GM19239 (cell line): ENCODE measurements at places on chromosomes 1 and 21.

GRCh38 chr1:88141499-88142074 lies 542.5 kb upstream of the PKN2 start:
- DNase-seq, result no peak

DNA sequence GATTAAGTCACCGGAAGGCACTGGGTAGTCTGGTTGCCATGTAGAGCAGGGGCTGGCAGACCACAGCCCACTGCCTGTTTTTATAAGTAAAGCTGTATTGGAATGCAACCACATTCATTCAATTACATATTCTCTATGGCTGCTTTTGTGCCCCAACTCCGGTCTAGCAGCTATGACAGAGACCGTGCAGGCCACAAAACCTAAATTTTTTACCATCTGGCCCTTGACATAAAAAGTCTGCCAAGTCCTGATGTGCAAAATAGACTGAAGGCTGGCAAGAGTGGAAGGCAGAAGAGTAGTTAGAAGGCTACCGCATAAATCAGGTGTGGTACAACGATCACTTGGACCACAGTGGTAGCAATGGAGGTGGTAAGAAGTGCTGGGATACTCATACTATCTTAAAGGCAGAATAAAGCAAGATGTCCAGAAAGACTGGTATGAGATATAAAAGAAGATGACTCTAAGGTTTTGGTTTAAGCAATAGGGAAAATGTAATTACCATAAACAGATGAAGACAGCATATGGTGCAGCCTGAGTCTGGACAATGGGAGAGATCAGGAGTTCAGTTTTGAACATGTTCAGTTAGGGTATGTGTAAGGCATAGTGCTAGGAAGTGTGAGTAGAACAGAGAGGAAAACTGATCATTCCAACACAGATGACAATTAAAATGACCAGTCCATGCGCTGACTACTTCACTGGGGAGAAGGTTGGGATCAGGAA lies 37.2 kb downstream of the EGLN1 start:
- DNase-seq, result no peak

DNA sequence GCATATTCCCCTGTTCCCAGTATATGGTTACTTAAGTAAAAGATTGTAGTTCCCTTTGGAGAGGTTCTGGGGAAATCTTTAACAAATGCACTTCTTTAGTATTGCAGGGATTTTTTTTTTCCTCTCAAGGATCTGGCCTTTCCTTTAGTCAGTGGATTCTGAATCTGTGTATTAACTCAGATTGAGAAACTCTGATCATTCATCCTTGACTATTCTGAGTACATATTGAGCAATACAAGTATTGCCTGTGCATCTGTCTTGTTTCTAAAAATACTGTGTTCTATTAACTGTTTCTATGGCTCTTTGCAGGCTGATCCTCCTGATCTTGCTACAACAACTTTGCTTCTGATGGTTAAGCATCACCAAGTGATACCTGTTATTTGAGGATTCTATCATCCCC lies 67.8 kb upstream of the FGGY start:
- DNase-seq, result no peak

DNA sequence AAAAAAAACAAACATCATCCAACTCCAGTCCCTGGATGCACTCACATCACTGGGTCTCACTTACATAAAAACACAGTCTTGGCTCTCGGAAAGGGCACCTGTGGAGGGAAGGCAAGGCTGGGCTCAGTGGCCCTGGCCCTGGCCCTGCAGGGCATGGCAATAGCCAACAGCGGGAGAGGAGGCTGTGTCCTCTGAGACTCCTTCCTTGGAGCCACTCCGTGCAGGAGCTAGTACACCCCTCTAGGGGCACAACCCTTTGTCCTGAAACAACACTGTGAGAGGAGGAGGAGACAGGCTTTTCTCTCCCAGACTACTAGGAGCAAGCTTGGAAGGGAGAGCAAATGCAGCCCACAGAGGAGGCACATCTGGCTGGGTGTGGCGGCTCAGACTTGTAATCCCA lies 28.0 kb downstream of the URB1 start:
- no peak for DNase-seq

GRCh38 chr1:56056438-56057287 lies 522.7 kb downstream of the PLPP3 start:
- DNase-seq, result no peak

DNA sequence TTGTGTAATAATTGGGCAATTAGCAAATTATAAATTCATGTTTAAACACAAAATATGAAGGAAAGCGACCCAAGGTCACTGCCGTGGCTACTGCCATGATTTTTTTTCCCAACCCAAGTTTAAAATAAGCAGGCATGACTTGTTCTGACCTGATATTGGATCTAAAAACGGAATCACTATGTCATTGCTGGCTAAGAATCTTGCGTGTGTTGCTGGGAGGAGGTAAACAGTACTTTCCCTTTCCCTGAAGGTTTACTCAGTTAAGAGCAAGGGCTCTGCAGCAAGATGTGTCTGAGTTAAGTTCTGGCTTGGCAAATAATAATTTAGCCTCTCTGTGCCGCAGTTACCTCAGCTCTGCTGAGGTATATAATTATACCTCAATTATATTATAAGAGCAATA lies 125.7 kb upstream of the L1TD1 start:
- DNase-seq, result no peak

DNA sequence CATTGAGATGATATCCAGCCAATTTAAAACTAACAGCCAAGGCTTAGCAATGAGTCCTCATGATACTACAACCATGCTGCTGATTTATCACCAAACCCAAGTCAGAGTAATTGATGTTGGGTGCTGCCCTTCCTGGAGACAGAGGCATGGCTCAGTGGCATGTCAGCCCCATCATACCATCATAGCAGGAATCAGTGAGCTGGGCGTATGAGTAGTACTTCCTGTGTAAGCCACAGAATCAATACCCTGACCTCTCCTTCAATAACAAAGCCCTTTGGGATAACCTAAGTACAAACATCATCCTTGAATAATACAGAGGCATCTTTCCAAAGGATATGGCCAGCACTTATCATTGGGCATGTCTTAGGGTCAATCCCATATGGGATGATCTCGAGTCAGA lies 3.0 kb upstream of the LCE1E start:
- DNase-seq, result no peak

GRCh38 chr1:116420417-116421200 lies 47.6 kb downstream of the ATP1A1 start:
- no peak for DNase-seq

DNA sequence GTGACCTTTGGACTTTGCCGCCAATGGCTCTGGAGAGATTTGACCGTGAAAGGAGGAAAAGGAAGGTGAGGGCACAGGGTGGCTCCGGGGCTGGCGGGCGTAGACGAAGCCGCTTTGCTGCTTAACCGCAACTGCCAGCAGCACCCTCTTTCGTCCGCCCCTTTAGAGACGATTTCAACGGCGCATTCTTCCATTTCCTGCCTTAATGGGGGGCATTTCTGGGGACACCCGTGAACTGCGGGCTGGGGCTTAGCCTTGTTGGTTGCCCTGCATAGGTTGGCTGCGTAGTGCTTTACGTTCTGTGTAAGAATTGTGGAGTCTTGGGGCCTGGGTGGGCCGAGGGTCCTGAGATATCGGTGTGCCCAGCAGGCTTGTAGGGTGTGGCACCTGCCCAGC lies 6.7 kb upstream of the NPHP4 start:
- DNase-seq, result no peak

DNA sequence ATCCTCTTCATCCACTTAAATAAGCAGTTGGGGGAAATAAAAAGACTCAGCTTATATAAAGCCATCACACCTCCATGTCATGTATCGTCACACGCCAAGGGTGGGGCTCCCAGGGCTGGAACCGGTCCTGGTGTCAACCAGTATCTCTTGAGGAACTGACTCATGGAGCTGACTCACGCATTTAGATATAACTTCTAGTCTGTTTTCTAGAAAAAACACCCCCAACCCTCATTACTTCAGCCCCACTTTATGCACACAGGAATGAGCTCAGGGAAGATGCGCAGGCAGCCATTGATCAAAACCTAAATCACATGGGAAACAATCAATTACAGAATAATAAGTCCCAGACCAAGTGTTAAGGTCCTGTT lies 6.9 kb upstream of the IL22RA1 start:
- no peak for DNase-seq

- no peak for DNase-seq
These were observed 97.1 kb downstream of the HLX start for GRCh38 chr1:220976390-220976789.

GRCh38 chr1:155884982-155885381 lies 25.6 kb downstream of the SYT11 start:
- DNase-seq, result no peak

- no peak for DNase-seq
These were observed 27.6 kb downstream of the SPATA21 start for GRCh38 chr1:16409536-16410152.

DNA sequence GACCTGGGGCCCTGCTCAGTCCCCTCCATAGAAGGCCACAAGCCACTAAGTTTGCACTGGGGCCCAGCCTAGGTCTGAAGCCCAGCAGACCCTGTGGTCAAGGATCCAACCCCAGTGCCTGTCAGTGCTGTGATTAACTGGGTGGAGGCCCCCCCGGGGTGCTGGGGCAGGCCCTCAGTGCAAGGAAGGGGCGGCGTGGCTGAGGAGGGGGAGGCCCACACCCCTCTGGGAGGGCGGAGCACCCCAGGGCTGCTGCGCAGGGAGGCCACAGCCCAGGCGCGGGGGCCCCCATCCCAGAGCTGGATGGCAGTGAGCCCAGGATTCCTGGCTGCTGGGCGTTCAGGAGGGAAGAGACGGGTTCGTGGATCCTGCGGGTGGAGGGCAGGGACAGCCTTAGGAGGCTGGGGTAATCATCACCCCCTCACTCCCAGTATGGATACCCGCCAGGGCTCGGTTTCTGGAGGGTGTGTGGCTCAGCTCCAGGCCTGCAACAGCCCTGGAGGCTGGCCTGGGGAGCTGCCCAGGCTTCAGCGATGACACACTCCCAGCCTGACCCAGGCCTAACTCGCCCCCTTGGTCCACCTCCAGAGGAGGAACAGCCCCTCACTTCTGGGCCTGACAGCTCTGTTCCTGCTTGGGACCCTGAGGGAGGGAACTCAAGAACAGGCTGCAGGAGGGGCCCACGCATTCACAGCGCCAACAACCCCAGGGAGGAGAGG lies 890 bp downstream of the GJC2 start:
- DNase-seq, result no peak

GRCh38 chr1:156845055-156845952 lies 13.6 kb downstream of the INSRR start:
- no peak for DNase-seq

DNA sequence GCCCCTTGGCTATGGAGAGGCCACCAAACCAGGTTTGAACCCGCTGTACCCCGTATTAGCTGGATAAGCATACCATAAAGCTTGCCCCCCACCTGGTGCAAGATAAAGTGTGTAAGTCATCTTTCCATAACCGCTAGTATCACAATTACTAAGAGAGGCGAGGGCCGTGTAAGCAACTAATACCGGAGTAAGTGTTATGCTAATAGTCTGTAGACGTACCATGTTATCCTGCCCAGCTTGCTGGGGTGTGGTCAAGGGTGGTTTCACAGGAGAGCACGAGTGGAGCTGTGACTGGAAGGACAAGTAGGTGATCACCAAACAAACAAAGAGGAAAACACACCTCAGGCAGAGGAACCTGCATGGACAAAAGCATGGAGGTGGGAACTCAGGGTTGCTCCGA lies 3.6 kb upstream of the TNFRSF1B start:
- no peak for DNase-seq

DNA sequence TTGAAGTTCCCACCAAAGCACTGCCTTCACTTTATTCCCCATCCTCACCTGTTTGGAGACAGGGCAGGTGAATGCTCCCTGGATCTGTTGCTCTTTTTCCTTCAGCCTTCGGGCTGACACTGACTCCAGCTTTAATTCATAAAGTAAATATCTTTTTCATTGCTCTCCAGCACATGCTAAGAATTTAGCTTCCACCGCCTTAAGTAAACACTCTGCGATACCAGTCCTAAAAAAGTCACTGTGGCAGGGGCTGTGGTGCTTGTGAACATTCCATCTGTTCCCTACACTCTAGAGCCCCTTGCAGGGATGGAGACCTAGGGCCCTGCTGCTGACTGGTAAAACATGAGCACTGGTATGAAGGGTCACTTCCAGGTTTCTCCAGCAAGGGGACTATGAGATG lies 896 bp upstream of the PLA2G2A start:
- DNase-seq, result no peak

GRCh38 chr1:234842726-234843641 lies 233.0 kb upstream of the IRF2BP2 start:
- DNase-seq, result peak; percentile 33

DNA sequence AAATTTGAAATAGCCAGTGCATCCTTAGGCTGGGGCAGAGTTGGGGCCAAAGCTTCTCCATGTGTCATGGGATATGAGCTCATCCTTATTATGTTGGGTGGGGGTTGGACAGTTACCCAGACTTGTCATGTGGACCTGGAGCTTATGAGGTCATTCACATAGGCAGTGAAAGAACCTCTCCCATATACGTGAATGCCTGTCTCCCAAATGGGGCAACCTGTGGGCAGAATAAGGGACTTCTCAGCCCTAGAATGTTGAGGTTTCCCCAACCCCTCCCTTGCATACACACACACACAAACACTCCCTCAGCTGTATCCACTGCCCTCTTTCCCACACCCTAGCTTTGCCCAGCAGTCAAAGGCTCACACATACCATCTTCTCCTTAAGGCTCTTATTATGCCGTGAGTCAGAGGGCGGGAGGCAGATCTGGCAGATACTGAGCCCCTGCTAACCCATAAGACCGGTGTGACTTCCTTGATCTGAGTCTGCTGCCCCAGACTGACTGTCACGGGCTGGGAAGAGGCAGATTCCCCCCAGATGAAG lies 2.3 kb upstream of the IVL start:
- no peak for DNase-seq

DNA sequence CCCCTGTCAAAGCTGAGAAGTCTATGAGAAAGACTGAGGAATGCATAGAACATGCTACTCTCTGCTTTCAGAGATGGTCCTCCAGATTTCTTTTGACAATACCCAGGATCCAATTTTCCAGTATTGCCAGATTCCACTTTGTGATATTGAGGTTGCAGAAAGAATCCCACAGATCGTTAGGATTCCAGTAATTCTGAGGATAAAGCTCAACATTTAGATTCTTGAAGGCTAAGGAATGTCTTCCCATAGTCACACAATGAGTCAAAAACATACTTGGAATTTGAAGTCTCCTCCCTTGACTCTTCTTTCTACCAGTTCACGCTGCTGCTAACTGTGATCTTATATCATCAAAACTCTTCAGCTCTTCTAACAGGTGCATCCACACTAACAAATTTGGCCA lies 57.1 kb downstream of the TNFSF18 start:
- no peak for DNase-seq

GRCh38 chr1:93991271-93991670 lies 82.0 kb upstream of the GCLM start:
- no peak for DNase-seq

- no peak for DNase-seq
These were observed 14.0 kb downstream of the DEGS1 start for GRCh38 chr1:224196813-224197600.
